IPS-NIHi11 (cell line): ENCODE measurements at places on chromosomes 1 and 21.

GRCh38 chr1:167605576-167605975 is 24.5 kb upstream of the RCSD1 start:
- DNase-seq = no peak

DNA sequence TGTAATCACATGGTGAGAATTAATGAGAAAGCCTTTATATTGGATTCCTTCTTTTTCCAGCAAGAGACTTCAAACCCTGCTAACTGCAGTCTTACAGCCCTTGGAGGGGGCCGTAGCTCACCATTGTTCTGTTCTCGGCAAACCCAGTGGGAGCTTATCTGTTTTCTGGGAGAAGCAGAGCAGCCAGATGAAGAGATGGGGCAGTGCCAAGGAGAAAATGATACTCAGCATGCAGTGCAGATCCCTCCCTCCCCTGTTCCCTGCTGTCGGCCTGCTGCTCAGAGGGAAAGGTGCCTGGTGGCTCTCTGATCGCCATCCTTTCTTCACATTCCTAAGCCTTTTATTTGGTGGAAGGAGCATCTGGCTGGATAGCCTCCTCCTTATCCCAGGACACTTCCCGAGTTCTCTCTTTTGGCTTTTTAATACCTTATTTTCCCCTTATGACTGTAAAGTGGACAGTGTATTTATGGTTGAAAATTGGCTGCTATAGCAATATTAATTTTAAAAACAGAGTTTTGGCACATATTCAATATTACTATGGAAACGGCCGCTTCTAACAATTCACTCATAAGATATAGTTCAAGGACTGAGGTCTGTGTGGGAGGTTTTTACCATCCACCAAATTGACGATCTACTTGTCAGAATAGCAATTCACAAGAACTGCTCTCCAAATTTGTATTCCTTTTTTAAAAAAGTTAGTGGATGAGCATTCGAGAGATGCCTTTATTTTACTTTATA is 203.4 kb downstream of the CRB1 start:
- peak; percentile 42 for DNase-seq

GRCh38 chr1:213675043-213675442 is 312.7 kb upstream of the PROX1 start:
- no peak for DNase-seq

- no peak for DNase-seq
Measured at GRCh38 chr1:27487966-27488884, 1.7 kb downstream of the WASF2 start.

GRCh38 chr1:83760226-83761021 is 238.5 kb downstream of the TTLL7 start:
- no peak for DNase-seq
